NCI-H1694 (cell line): ENCODE measurements at places on chromosomes 16 and 17.

DNA sequence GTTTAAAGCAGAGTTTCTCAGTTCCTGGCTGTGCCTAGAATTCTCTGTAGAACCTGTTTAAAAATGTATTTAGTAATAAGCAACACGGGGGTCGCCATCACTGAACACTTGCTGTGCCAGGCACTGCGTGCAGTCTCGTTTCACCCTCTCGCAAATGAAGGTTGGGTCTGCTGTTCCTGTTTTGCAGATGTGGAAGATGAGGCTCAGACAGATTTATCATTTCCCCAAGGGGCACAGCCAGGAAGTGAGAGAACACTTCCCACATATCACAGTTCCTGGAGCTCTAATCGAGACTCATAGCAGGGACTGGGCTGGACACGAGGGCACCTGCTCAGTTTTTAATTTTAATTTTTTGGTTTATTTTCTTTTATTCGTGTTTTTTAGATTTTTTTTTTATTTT lies 122.7 kb downstream of the ABCC6 start:
- no peak for DNase-seq

DNA sequence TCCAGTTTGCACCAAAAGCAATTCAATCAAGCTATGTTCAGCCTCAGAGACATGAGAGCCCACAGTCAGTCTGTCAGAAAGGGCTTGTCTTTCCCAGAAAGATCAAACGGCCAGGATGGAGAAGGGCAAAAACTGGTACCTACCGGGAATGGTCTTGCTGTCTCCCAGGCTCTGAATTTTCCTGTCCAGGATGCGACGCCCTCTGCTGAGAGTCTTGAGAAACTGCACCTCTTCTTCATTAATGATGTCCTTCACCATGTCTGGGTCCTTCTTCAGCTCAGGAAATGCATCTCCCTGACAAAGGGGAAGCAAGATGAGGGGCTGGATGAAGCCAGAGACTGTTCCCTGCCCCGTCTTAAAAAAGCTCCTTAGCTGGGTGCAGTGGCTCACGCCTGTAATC lies 15.8 kb upstream of the EXOSC6 start:
- peak; percentile 19 for DNase-seq

- no peak for DNase-seq
Observed at GRCh38 chr16:12089492-12090150, 113.1 kb downstream of the SNX29 start.

DNA sequence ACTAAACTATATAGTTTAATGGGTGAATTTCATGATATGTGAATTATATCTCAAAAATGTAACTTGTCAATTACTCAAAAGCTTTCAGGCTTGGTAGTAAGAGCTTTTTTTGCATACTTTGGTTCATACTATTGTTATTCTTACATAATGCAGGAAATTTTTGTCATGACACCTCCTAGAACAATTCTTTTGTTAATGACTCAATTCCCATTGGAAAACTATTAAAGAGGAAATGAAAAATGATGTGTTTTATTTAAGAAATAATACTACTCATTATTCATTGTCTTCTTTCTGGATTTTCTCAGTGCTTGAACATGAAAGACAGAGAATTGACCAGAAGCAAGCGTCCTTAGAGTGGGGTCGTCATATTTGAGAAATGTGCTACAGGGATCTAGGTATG lies 196.4 kb upstream of the KCNJ16 start:
- DNase-seq, result no peak

DNA sequence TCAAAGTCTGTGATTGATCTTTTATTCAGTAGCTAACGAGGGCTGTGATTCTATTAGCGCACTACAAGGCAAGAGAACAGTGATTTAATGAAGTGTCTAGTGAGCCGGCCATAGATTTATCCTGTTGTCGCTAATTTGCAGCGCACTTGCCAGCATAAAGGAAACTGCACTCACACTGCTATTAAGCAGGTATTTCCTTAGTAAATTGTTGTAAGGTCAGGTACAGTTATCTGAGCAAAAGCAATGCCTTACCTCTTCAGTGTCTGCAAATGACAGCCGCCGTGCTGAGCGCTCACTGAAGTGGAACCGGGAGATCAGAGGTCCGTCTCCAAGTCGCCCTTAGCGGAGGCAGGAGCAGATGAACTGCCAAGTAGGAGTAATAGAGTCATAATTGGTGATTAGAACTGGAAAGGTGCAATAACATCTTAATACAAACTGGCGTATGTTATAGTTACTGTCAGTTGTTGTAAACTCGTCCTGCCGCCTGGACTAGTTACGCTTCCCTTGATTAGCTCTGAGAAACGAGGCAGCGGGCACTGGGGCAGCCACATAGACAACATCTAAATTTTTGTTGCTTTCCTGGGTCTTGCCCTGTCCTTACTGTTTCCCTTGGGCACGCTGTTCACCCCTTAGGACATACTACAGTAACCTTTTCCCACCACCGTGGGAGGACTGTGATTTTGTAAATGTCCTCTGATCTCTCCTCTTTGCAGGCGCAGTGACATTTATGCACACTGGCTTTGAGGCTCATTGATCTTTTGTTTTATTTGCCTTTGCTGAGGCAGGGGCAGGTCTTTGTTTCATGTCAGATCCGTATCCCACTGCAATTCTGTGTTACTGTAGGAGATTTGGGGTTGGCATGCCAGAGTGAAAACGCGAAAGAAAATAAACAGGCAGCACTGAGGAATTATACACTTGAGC lies 363.1 kb downstream of the WWOX start:
- no peak for DNase-seq

DNA sequence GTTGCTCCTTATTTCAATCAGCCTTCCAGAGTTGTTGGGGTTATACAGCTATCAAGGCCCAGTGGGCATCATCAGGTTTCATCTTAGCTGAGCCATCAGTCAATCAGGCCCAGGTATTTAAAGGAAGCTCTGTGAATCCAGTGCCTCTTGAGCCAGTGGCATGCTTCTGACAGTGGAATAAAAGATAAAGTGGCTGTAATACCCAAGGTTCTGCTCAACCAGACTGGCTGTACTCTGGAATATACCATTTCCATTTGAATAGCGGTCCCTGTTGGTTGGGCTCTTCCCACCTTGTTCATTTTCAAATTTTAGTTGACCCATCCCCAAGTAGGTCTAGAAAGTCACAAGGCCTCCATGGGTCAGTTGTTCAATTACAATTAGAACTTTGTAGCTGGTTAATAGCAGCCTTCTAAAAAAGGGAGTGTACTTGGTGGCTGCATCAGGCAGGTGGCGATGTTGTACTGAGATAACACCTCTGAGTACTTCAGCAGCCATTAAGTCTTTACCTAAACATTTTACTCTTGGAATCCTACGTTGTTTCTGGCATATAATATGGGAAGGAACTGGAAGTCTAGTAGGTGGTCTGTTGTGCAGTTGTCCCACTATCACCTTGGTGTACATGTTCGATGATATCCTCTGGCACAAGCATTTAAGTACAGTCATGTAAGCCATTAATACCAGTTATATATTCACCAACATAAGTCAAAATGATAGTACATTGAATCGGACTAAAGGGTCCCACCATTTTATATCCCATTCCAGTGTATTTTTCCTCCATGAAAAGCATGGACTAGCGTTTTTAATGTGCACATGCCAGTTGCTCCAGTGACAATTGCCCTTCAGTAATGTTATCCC lies 294.1 kb downstream of the BCAS3 start:
- peak; percentile 62 for DNase-seq
